Tibial nerve (tissue), 4 donors: ENCODE measurements at places on chromosomes 6 and 20.

GRCh38 chr6:126341126-126341525 lies 1.2 kb downstream of the CENPW start:
- DNase-seq, result no peak

DNA sequence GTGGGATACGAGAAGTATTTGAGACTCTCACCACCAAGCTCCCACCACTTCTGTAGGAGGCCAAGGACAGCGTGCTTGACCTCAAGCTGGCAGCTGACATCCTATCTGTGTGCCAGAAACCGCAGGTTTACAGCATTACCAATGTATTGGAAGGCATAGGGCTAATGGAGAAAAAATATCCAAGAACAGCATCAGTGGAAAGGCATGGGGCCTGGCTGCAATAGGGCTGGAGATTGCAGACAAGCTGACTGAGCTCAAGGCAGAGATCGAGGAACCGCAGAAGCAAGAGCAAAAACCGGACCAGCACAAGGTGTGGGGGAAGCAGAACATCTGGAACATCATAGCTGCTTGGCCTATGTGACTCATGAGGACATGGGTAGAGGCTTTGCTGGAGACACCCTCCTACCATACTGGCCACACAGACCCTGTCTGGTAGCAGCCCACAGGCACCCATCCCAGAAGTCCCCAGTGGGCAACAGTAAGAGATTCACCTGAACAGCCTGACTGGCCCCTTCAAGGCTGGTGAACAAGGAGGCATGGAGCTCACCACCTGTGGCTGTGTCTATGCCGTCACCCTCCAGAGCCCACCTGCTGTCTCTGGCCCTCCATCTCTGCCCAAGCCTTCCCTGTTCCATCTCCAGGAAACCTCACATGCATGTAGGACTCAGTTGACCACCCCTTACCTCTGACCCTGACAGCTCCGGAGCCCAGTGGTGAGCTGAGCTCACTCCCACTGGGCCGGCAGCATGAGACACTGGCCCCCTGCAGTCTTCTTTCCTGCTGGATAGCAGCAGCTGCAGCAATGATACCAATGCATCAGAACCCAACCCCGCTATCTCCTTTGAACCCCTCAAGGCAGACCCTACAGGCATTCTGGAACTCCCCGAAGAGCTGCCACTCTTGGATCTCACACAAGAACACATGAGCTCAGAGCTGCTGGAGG lies 171.1 kb downstream of the KIF6 start:
- DNase-seq, result no peak

GRCh38 chr6:80276861-80277260 lies 170.4 kb downstream of the BCKDHB start:
- no peak for DNase-seq

DNA sequence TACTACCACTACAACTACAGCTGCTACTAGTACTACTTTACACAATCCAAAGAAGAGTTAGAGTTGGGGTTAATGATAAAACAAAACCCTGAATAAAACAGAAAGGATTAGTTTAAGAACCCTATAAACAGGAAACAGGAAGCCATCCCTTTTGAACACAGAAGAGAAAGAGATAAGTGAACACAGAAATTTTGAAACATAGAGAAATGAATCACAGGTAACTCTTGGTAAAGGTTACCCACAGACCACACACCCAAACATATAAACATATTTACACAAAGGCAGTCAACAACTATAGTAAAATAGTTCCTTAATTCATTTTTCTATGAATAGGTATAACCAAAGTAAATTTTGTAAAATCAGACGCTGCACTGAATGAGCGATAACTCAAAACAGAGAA lies 98.1 kb downstream of the RNGTT start:
- DNase-seq, result no peak

DNA sequence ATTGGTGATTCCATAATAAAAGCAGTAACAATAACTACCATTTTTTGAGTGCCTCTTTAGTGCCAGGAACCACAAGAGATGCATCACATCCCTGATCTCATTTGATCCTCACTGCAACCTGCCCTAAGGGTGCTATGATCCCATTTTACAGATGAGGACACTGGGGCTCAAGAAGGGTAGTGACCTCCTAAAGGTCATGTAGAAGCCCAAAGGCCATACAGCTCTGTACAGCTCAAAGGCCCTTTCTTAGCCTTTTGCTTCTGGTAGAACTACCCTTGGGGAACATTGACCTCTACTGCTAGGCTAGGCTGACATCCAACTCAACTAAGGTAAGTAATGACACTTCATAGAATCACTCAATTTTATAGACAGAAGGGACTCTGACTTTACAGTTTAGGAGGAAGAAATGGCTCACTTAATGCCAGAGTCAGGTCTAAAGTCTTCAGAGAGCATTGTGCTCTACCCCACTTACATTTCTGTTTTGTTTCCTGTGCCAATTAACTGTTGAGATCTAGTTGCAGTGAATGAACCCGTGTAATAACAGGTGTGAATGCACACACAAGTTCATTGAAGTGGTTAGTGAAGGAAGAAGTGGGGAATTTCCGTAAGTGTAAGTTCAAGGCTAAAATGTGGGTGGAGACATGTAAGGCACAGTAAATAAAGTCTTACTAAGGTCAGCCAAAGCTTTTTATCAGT lies 10.7 kb downstream of the SLC9A8 start:
- DNase-seq, result no peak

GRCh38 chr20:23082846-23083552 lies 3.1 kb downstream of the CD93 start:
- no peak for DNase-seq

DNA sequence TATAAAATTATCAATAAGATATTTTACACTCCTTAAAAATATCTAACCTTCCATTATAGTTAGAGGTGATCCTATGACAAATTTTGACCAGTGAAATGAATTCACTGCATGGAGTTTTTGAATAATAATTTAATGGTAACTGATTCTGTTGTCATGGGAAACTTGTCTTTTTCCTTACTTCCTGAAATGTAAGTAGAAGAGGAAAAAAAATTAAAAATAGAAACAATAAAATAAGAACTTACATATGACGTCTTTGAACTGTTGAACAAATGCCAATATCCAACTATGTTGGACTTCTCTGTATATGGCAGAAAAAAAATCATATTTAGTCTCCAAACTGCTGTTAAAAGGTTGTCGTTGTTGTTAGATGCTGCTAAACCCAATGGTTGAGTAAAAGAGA lies 26.3 kb downstream of the PPP1R14C start:
- no peak for DNase-seq

DNA sequence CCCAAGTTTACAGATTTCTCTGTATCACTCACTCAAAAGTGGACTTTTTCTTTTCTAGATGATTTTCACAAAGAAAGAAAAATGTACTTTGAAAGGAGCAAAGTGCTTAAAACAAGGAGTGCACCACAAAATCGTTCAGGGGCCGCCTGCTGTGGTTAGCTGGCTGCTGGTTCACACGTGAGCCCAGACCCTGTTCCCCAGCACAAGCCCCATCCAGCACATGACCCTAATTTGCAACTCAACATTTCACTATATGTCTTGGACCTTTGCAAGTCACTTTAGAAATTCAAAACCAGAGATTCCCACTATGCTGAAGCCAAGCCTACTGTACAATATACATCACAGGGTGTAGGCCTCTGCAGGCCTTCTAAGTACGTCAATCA lies 95.5 kb upstream of the NHSL1 start:
- DNase-seq, result no peak

- DNase-seq, result no peak
Measured at GRCh38 chr20:33549229-33549999, 59.5 kb downstream of the CBFA2T2 start.

DNA sequence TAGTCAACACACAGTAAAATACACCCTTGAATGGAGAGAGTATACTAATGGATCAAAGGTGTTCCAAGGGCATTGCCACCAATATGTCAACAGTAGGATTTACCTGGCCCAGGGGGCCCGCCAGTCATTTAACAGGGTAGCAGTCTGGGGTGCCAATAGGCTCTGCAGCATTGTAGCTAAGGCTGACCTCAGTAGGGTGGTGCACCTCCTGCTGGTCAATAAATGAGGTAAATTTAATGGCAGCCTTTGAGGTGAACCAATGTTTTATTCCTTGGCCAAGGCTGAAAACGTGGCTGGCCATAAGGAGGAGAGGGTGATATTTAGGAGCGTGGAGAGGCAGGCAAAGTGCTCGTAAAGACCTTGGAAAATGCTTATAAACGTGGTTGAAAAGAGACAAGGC lies 147.2 kb downstream of the RPS12 start:
- DNase-seq, result no peak

- no peak for DNase-seq
Measured at GRCh38 chr20:1493536-1493935, 2.3 kb upstream of the SIRPB2 start.

GRCh38 chr6:55176958-55177357 lies 2.6 kb downstream of the HCRTR2 start:
- no peak for DNase-seq

GRCh38 chr6:28725890-28726348 lies 197.9 kb downstream of the TRIM27 start:
- no peak for DNase-seq

DNA sequence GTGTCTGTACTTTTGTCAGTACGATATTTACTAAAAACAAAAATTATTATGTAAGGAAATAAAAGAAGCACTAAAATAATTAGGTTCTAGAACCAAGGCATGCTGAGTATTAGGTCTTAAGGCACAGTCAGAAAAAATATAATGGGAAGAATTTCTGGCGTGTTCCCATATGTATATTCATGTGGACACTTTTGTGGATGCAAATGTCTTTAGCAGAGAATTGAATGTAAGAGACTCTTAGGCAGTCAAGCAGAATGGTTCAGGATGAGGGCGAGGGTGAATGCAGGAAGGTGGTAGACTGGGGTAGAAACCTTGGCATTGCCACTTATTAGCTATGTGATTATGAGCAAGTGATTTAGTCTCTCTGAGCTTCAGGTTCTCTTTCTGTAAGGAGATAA lies 71.5 kb downstream of the SASH1 start:
- no peak for DNase-seq

DNA sequence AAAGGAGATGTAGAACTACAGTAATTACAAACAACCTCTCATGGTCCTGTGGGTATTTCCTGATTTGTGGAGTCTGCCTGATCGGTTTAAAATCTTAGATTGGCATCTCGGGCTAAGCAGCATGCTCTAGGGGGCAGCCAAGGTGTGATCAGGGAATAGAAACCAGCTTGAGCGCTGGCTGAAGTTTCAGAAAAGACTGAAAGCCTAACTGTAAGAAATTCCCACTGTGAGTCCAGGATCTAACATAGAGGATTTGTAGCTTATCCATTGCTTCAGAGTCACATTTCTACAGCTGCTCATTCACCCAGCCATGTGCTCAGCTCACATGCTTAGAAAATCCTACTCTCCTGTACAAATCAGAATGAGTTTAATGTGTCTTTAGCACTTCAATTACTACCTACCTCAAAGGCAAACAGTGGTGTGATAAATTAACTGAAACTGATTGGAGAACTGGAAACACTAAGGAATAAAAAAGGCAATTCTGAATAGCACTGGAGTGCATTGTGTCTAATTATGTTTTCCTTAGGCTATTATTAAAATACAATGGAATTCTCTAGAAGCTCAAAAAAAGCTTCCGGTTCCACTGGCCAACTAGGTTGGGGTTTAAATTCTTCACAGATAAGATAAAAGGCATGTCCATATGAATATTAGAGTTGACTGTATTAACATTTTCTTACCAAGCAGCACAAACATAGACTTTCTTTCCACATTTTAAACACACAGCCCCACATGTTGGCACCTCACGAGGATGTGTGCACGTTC lies 73.8 kb upstream of the MPC1 start:
- DNase-seq, result no peak

- no peak for DNase-seq
Measured at GRCh38 chr6:122869437-122870024, 80.5 kb downstream of the SMPDL3A start.

DNA sequence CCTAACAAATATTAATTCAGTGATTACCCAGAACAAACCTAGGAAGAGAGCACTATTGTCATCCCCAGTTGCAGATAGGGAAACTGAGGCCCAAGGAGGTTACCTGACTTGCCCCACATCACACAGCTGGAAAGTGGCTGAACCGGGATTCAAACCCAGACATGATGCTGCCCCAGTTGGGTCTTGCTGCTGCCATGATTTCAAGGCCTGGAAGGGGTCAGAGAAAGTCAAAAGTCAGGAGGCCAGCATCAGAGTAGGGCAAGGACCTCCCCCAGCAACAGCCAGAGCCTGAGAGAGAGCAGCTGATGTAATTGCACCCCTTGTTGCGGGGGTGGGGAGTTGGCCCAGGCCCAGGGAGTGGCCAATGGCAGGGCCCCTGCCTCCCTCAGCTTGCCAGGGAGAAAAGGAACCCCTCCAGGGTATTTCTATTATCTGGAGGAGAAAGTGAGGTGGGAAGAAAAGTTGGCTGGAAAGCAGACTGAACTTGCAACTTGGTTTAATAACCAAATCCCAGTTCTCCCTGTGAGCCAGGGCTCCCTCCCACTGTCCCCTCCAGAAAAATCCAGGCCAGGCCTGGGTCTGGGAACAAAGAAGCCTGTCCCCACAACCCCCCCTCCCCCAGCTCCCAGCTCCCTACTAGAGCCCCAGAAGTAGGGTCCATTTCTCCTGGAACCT lies 83.6 kb downstream of the MRPL14 start:
- DNase-seq, result no peak

- DNase-seq, result no peak
Measured at GRCh38 chr6:141501616-141502015, 631.1 kb upstream of the GJE1 start.

DNA sequence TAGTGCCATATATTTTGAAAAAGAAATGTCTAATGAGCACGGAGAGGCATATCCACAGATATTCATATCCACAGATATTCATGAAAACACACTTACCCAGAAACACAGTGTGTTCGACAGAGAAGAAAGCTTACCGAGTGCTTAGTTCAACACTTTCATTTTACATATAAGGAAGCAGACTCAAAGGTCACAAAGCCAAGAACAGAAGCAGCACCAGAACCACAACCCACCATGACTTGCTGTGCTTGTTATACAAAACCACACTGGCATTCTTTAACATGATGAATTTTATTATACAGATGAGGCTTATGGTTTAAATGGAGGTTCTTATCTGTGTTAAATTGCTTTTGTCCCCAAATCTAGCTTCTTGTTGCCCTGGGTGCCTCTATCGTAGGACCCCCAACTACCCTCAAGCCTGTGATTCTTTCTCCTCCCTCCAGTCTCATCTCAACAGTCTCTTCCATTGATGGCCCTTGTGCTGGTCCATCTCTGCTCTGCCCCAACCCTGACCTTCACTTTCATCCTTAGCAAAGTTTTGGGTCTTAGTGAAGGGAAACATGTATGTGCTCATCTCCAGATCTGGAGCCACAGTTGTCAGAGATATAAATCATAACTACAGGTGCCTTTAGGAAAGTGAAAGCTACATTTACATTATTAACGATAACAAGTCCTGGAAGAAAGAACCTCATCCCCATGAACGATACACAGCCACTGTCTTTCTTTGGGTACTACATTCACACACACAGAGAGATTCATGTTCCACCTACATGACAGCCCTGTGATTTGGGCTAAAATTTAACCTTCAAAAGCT lies 40.0 kb downstream of the SF3B5 start:
- DNase-seq, result no peak

GRCh38 chr20:53330601-53331140 lies 263.0 kb downstream of the ZNF217 start:
- no peak for DNase-seq

DNA sequence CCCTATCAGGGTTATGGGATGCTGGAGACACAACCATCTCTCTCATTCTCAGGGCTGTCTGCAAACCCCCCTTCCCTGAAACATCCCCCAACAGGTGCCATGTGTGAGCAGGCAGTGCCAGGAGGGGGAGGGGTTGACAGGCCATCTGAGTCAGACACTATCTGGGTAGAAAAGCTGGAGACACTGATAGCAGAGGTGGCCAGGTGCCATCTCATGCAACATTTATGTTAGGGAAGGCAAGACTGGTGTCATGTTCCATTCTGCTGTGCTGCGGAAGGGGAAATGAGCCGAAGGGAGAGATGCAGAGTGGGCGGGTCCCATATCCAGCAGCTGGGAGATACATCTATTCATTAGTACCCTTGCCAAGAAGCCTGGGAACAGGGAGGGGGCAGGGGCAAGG lies 3.5 kb downstream of the LHFPL5 start:
- no peak for DNase-seq
